ENCODE measurements at places on chromosomes 16 and 17.

GRCh38 chr17:77596491-77597417 lies 361.7 kb upstream of the TNRC6C start:
- no peak for DNase-seq

DNA sequence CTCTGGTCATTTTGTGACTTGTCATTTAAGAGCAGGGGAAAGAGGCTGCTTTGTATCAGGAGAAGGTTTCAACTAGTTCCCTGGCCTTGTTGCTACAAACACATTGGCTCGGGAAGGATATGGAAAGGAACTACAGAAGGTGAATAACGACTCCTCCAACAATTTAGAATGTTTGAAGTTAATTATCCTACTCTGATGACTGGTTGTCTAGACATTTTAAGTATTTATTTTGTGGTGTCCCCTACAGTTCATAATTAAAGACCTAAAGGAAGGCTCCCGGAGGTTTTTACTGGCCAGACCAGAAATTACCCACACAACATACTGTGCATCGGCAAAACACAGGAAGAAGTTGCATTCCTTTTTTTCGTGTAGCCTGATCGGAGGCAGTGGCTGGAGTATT lies 515.8 kb upstream of the SALL1 start:
- no peak for DNase-seq

DNA sequence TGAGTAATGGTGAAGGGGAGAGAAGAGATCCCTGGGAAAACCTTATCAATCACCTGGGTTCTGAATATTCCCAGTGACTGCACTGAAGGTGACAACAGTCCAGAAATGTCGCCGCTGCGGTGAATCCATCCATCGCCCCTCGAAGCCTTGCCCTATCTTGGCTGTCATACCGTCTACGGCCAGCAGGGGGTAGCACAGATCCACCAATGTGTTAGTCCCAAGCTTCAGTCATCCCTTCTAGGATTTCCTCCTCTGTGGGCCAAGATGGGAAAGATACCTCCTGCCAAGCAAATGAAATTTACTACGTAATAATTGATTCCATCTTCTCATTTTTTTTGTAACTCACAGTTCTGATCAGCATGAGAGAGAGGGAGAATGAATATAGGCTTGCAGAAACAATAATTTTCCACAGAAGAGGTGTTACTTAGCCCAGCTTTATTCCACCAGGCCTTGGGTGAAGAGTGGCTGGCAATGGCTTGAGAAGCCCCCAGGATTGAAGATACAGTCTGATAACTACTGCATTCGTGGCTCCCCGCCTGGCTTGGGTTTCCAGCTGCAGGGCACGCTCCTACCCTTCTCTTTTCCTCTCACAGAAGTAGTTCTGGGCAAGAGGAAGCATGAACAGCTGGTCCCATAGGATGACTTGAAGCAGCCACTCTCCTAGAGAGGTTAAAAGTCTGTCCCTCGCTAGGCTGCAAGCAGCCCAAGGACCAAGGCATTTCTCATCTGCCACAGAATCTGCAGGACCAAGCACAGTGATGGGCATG lies 2.6 kb upstream of the FMNL1 start:
- DNase-seq = peak; percentile 19

GRCh38 chr16:11123666-11124065 lies 132.3 kb downstream of the SOCS1 start:
- no peak for DNase-seq

DNA sequence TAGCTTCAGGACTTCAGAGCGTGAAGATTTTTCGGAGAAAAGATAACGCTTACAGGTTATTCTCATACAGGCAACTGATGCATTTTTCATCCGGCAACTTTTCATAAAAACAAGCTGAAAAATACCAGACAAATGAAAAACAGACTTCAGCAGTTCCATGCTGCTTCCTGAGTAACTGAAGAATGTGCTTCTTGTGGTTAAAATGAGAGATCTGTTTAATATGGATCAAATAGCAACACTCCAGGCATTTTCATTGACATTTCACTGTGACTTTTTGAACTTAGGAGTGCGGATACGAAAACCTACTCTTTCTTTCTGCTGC lies 705 bp upstream of the PITPNC1 start:
- peak; percentile 33 for DNase-seq

- no peak for DNase-seq
These were observed 9.9 kb upstream of the MVD start for GRCh38 chr16:88672776-88673175.

DNA sequence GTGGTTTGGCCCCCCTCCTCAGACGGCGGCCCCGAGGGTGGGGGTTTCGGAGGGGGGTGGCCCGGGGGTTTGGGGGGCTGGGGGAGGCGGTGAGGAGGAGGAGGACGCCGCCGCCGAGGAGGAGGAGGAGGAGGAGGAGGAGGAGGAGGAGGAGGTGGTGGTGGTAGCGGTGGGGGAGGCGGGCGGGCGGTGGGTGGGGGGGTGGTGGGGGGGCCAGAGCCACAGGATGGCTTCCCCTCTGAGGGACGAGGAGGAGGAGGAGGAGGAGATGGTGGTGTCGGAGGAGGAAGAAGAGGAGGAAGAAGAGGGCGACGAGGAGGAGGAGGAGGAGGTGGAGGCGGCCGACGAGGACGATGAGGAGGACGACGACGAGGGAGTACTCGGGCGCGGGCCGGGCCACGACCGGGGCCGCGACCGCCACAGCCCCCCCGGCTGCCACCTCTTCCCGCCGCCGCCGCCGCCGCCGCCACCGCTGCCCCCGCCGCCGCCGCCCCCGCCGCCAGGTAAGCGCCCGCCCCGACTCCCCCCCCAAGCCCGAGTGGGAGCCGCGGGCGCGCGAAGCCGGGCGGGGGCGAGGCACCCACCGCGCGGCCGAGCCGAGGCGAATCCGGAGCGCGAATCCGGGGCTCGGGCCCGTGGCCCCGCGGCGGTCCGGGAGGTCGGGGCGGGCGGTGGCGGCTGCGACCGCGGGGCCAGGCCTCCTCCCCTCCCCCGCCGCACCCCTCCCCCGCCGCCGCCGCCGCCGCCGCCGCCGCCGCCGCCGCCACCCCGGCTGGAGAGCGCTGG lies 3.8 kb upstream of the CHD3 start:
- no peak for DNase-seq
